ENCODE measurements at places on chromosomes 3 and 15. TPM values are rescaled to one million over a fixed set of nuclear protein-coding genes. Genes with fewer than 3 reads are reported as not detected.
A peak's percentile ranks its signal among the peaks of the same experiment; 100 is the strongest.

DNA sequence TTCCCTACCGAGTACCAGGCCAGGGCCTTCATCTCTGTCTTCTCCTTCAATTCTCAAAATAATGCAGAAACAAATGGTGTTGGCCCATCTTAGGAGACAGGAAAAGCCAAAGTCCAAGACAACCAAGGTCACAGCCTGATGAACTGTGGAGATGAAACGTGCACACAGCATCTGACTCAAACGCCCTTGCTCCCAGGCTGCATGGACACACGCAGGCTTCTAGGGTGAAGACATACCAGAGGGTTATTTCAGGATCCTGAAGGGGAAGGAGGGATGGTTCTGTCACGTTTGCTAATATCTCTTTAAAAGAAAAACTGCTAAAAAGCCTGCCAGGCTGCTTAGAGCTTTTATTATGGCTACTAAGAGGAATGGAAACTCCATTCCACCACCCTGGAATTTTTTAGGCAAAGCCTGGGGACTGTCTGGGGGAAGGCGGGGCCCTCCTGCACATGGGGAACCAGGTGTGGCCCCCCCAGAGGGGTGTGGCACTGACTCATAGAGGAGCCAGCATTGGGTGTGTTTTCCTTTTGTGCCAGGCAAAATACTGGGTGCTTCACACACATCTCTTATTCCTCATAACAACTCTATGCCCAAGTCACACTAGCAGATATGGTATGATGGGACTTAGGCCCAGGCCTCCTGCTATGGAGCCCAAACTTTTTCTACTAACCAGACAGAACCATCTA, 62.9 kb downstream of the UMPS start:
- DNase-seq = no peak

GRCh38 chr15:52876991-52877663, 87.0 kb upstream of the ONECUT1 start:
- no peak for DNase-seq

GRCh38 chr3:11362600-11362999, 90.4 kb downstream of the ATG7 start:
- DNase-seq = no peak

Gene HGD
- total RNA-seq = not detected

DNA sequence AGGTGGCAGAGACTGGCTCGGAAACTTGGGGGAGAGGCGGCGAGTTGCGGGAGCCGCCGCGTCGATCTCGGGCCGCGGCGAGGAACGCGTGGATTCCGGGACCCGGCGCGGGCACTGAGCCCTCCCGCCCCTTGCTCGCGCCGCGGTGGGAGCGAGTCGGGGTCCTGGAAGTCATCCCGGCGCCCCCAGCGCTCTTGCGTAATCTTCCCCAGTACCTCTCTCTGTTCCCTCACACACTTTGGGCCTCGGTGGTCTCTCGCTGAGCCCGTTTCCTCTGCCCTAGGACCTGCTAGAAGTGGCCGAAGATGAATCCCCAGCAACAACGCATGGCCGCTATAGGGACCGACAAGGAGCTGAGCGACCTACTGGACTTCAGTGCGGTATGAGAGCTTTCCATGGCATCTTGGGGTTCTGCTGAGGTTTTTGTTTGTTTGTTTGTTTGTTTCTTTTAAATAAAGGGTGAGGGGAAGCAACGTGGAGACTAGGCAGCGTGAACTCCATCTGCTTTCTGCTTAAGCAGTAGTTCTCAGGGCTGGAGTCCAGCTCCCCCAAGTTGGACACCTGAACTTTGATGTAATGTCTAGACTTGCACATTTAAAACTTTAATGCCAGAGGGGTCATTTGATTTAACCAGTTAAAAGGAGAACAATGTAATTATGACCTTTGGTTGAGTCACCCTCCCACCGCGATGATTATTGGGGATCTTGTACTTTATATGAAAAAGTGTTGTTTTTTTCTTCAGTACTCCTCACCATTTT, 1.3 kb downstream of the TCF12 start:
- DNase-seq = peak; percentile 59

Gene IL20RB
- total RNA-seq = 3.1 TPM

DNA sequence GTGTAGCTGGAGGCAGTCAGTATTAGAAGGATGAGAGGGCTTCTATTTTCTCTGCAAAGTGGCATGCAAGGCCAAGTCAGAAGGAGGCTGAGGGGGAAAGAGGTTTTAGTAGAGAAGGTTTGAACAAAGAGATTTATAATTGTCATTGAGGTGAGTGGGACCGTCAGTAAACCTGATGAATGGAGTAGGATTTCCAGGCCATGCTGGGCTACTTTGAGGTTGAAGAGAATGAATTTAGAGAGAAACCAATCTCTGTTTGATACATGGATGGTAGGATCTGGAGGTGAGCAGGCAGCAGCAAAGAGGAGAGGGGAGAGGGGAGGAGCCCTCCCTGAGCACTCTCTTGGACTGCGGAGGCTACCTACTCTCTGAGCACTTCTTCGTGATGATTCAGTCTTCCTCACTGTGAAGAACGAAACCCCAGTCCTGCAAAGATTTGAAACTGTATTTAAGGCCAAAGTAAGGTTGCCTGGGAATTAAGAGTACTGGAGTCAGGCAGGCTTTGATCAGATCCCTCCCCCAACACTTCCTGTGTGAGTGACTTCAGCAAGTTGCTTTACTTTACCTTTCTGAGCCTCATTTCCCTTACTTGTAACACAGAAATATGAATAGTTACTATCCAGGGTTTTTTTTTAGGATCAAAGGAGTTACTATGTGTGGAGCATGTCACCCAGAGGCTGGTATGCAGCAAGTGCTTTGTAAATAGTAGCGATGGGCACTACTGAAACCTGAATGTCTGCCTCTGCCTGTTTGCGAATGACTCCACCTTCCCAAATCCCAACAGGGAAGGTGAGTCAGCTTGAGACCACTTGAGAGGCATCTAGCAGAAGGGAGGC, 75.8 kb downstream of the RPL39L start:
- peak; percentile 56 for DNase-seq

- no peak for DNase-seq
These were observed 209.0 kb downstream of the GAP43 start for GRCh38 chr3:115832265-115832664.

DNA sequence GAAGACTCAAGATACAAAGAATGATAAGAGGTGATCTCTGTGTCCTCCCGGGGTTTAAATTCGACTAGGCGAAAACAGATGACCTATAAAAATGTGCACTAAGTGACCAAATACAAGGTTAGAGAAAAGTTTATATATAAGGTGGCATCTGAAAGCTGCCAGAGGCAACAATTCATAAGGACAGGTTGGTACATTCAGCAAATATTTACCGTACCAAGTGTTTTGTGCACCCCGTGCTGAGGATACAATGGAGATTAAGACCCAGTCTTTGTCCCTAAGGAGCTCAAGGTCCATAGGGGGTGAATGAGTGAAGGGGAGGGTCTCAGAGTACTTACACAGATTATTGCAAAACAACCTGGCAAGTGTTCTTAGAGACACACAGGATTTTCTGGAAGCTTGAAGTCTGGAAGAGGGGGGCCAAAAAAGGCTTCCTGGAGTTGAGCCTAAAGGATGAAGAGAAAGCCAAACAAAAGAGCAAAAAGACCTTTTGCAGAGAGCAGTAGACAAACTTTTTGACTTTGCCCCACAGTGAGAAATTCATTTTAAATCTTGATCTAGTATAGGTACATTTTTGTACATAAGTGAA, 71.4 kb upstream of the LRIG1 start:
- no peak for DNase-seq

GRCh38 chr3:12944849-12945248, 103.5 kb upstream of the RPL32 start:
- DNase-seq = no peak

- no peak for DNase-seq
These were observed 27.6 kb upstream of the SLC6A11 start for GRCh38 chr3:10788451-10788850.

Gene SUCNR1
- not detected for total RNA-seq

- no peak for DNase-seq
These were observed 90.6 kb downstream of the MYO5A start for GRCh38 chr15:52438047-52438446.

Gene ZBTB38
- total RNA-seq = 16.6 TPM

Gene STARD5
- total RNA-seq = 8.3 TPM

Data from OCI-LY7 (cell line).